ENCODE measurements at places on chromosomes 13 and 19.

GRCh38 chr13:83549671-83550070 is 332.6 kb downstream of the SLITRK1 start:
- H3K27ac ChIP-seq: no peak overlapping the region
- no peaks in the 10 kb centered on the region for H3K36me3 ChIP-seq
- H3K4me1 ChIP-seq: no peaks in the 10 kb centered on the region
- no peaks in the 10 kb centered on the region for H3K27me3 ChIP-seq
- no peak overlapping the region for H3K4me3 ChIP-seq

- no peak overlapping the region for H3K27ac ChIP-seq
Observed at GRCh38 chr19:2362970-2363300, 2.9 kb downstream of the TMPRSS9 start.

- no peaks in the 10 kb centered on the region for H3K36me3 ChIP-seq
- no peak overlapping the region for H3K4me3 ChIP-seq
- no peaks in the 10 kb centered on the region for H3K4me1 ChIP-seq
- DNase-seq: no peak
Observed at GRCh38 chr19:45934551-45935230, 20.1 kb upstream of the NANOS2 start.

DNA sequence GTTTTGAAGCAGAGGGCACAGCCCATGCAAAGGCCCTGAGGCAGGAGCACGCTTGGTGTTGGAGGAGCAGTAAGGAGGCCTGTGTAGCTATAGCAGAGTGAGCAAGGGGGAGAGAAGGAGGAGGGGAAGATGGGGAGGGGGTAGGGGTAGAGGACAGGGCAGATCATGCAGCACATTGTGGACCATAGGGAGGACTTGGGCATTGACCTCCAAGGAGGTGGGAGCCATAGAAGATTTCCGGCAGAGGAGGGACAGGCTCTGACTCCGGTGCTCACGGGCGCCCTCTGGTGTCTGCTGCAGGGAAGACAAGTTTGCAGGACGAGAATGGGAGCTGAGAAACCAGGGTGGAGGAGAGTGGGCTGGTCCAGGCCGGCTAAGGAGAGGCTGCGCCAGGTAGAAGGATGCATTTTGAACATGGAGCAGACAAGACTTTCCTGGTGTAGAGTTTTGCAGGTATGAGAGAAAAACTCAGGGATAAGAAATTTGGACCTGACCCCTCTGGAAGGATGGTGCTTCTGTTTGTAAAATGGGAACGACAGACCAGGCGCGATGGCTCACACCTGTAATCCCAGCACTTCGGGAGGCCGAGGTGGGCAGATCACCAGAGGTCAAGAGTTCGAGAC is 13.7 kb upstream of the CREB3L3 start:
- H3K4me3 ChIP-seq: no peak overlapping the region
- no peaks in the 10 kb centered on the region for H3K36me3 ChIP-seq
- no peaks in the 10 kb centered on the region for H3K4me1 ChIP-seq
- DNase-seq: no peak

DNA sequence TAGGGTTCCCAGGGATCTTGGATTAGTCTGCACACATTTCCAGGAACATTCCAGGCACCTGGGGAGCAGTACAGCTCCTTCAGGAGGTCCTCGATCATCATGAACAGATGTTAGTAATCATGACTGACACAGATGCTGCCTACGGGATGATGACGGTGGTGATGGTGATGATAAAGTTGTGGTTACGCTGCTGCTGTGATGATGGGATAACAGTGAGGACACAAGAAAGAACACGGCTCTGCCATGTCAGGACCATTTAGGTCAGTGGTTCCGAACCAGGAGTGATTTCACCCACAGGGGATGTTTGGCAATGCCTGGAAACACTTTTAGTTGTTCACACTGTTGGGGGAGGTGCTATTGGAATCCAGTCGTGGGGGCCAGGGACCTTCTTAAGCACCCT is 1193.0 kb downstream of the UQCRFS1 start:
- peaks cover 4% of the 10 kb centered on the region for H3K4me1 ChIP-seq
- no peaks in the 10 kb centered on the region for H3K36me3 ChIP-seq
- no peaks in the 10 kb centered on the region for H3K27me3 ChIP-seq

DNA sequence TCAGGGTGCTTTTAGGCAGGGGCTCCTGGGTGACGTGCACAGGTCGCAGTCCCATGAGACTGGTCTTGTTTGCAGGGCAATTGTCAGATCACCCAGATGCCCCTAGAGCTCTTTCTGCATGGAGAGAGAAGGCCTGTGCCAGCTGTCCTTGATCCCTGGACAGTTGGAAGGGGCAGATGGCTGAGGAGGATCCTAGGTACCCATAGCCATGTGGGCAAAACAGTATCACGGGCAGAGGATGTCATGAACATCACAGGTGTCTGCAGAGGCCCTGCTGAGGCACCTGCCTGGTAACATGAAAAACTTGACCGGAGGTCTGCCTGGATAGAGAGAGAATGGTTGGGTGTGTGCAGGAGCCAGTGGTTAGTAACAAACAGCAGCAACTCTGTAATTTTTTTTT is 99.3 kb downstream of the ZNF536 start:
- H3K4me3 ChIP-seq: no peak overlapping the region
- H3K36me3 ChIP-seq: no peaks in the 10 kb centered on the region

DNA sequence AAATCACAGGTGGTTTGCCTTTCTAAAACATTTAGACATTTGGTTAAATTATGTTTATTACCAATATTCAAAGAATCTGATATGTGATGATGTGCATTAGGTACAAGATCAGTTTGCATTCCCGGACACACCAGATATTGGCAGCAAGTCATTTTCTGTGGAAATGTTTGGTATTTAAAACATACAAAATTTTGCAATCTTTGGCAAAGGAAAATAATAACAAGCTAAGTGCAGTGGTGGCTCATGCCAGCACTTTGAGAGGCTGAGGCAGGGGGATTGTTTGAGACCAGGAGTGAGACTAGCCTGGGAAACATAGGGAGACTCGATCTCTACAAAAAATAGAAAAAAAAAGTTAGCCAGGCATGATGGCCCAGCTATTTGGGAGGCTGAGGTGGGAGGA is 29.1 kb upstream of the TSC22D1 start:
- H3K27me3 ChIP-seq: no peaks in the 10 kb centered on the region
- no peak overlapping the region for H3K4me3 ChIP-seq
- no peaks in the 10 kb centered on the region for H3K4me1 ChIP-seq
- no peak overlapping the region for H3K27ac ChIP-seq
- DNase-seq: no peak

- no peak overlapping the region for H3K27ac ChIP-seq
- peaks cover 4% of the 10 kb centered on the region for H3K36me3 ChIP-seq
- H3K4me1 ChIP-seq: peaks cover 9% of the 10 kb centered on the region
- H3K27me3 ChIP-seq: no peaks in the 10 kb centered on the region
Observed at GRCh38 chr19:5147978-5148793, 179.3 kb downstream of the KDM4B start.

All from astrocyte (in vitro differentiated cells and primary cell).